Fibroblast of upper back skin (primary cell): ENCODE measurements at places on chromosomes 11 and 22.

GRCh38 chr11:10899121-10899830 is 41.4 kb upstream of the ZBED5 start:
- DNase-seq: no peak

GRCh38 chr11:118608360-118609227 is 1.2 kb downstream of the PHLDB1 start:
- DNase-seq: peak; percentile 81

- no peak for DNase-seq
Measured at GRCh38 chr11:45440111-45440510, 154.0 kb upstream of the SYT13 start.

DNA sequence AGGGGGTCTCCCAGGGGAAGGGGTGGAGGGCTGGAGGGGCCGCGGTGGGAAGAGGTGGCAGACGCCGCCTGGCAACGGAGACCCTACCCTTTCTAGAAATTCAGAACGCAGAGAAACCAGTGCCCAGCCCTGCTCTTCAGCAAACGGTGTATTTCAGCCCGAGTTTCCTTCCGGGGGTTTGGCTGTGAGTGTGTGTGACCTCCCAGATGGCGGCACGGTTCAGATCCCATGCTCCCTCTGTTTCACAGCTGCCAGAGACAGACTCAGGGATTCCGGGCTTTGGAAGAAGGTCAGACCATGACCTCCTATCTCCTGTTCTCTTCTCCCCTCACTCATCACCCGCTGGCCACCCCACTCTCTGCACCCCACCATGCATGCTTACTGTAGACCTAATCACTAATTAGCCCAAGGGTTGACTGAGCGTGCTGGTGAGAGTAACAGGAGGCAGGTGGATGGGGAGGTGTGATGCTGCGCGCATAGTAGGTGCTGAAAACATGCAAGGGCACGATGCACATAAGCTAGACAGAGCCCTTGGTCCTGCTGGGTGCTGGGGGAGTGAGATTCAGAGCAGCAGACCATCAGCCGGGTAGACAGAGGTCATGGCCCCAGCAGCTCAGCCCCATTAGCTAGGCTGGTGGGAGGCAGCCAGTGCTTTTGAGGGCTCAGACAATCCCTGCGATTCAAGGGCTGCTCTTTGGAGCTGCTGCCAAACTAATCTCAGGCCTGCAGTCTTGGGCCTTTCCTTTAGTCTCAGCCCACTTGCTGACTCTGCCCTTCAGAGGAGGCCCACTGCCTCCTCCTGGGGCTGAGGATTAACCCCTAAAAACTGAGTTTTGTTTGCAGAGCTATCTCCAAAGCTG is 256.5 kb upstream of the CADM1 start:
- DNase-seq: no peak

- no peak for DNase-seq
Measured at GRCh38 chr22:44677871-44678555, 24.0 kb upstream of the PRR5 start.

DNA sequence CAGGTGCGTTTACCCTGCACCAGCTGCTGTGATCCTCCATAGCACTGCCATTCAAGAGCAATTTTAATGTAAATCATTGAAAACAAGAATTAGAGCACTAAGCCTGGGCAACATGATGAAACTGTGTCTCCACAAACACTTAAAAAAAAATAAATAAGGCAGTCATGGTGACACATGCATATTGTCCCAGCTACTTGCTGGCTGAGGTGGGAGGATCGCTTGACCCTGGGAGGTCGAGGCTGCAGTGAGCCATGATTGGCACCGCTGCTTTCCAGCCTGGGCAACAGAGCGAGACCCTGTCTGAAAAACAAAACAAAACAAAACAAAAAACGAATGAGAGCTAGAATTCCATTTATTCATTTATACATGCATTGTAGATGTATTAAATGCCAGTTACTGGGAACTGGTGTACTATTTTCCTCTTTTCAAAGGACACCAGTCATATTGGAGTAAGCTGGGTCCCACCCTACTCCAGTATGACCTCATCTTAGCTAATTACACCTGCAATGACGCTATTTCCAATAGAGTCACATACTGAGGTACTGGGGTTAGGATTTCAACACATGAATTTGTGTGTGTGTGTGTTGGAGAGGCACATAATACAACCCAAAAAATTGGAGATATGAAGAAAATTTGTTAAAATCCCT is 101.9 kb downstream of the MICAL2 start:
- no peak for DNase-seq

- no peak for DNase-seq
Measured at GRCh38 chr11:8937159-8937558, 4.4 kb upstream of the C11orf16 start.

DNA sequence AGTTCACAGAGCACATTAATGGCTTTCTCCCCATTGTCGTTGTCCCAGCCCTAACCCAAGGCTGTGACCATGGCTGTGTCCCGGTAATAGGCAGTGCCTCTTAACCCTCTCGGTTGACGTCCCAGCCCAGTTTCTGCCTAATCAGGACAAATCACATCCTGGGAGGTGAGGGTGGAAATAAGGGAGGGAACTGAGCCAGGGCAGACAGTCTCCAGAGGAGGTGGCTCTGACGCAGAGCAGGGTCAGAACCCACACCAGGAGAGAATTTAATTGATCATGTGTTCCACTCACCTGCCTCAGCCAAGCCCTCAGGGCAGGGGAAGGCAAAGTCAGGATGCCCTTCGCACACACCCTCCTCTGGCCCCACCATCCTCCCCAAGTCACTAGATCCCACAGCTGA is 17.0 kb downstream of the SLC43A1 start:
- DNase-seq: no peak

DNA sequence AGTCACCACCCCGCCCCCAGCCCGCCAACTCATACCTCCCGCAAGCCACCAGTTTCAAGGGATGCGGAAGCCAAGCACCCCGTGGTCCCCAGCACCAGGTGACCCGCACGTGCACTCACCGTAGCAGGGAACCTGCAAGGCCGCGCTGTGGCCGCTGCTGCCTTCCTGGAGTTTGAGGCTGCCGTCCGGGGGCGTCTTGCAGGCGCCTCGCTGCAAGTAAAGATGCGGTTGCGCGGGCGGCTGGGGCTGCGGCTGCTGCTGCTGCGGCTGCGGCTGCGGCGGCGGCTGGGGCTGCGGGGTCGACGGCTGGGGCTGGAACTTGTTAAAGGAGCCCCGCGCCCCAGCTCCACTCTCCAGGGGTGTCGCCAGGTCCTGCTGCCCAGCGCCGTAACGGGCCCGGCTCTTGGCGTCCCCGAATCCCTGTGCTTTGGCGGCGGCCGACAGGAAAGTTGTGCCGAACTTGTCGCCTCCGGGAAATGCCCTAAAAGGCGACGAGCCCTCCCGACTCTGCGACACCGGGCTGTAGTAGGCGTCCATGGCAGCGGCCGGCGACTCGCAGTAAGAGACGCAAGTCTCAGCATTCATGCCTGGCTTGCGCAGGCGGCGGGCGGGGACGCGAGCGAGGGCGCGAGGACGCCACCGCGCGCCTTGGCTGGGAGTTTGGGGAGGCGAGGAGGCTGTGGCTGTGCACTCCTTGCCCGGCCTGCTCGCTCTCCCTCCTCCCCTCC is at the start of gene ALX4:
Gene ALX4 (minus strand): TSS at position 662 of the 728 bp plus-strand sequence. CDS start 77 bp downstream, at position 585.
- DNase-seq: no peak

- DNase-seq: no peak
Measured at GRCh38 chr22:19463008-19463407, 15.5 kb upstream of the C22orf39 start.

- DNase-seq: no peak
Measured at GRCh38 chr11:92540096-92540495, 315.5 kb downstream of the FAT3 start.

DNA sequence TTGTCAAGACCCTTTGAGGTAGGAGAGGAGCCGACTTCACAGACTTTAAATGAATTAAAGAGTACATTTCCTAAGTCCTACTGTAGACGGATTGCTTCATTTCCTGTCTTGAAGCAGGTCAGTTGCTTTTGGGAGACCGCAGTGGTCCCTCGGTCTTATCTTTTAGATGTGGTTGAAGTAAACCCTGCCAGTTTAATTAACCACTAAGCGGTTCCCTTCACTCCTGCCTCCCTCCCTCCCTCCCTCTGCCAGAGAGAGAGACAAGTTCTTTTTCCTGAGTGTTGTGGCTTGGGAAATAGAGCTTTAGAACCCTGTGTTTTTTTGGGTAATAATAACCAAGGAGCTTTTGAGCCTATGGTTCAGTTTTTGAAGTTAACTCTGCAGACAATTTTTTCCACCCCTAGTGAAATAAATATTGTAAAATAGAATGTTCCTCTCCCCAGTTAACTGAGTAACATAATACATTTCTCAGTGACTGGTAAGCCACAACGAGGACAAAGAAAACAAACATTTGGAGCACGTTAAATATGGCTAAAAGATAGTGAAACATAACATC is 147.5 kb downstream of the LDLRAD3 start:
- DNase-seq: peak; percentile 59
